A673 (cell line): ENCODE measurements at places on chromosomes 2 and 18.
A peak's percentile ranks its signal among the peaks of the same experiment; 100 is the strongest.

DNA sequence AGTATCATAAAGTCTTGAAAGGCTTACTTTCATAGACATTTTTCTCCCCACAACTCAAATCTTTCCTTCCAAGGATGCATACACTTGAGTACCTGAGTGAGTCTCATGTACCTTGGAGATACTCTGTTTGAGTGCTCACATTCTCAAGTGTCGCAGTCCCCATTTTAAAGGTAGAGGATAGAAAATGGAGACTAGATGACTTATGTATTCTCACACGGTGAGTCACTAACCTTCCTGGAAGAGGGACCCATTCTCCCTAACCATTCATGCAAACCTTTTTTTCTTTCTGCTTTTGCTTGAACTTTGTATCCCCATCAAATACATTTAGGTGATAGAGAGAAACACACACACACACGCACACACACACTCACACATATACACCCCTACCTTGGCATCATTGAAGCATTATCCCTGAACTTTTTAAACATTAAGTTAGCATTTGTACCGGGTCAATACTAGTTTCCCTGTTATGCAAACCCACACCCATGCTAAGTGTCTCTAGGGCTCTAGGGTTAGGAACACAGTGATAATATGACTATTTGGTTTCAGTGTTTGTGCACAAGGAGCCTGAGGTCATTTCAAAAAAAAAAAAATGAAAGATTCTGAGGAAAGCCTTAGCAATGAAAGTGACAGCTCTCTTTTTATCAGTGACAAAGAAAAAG is 236.2 kb downstream of the IKZF2 start:
- no peak for DNase-seq

DNA sequence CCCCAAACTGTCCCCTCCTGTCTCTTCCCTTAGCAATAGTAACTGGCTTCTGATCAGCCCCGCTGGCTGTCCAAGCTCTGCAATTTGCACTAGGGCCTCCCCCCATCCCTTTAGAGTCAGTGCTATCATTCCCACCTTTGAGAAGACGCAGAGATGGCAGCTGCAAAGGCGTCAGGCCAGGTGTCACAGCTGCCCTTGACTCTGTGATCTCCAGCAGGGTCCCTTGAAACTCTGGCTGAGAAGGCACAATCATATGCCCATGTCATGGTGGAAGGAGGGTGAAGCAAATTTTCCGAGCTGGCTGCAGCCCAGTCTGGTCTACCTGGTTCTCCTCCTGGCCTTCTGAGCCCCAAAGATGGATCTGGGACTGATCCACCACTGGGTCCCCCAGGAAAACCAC is 49.2 kb upstream of the TEX51 start:
- DNase-seq = no peak

DNA sequence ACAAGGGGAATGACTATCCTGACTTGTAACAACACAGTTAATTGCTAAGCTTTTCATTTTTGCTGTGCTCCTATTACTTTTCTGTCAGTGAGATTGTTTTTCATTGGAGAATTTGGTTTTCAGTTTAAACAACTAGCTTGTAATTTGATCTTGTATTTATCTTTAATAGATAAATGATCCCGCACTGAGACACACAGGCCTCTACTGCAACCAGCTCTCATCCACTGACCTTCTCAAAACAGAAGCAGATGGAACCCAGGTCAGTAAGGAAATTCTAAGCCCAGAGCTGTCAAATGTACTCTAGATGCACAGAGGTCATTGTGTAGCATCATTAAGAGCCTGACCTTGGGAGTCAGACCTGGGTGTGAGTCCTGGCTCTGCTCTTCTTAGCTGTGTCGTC is 30.7 kb downstream of the PTRHD1 start:
- no peak for DNase-seq

DNA sequence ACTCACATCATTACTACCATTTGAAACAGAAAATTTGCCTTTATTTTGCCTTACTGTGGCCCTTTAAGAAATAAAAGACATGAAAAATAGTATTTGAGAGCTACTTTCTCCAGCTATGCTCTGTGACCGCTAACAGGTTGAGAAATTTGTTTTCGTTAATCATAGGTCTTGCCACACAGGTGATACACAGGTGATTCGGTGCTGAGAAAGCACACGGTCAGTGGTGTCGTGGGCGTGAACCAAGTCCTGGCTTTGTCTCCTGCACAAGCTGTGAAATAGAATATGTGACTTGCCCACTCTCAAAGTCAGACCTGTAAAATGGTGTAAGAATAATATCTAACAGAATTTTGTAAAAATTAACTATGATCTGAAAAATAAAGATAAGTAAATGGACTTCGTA is 155.3 kb upstream of the SLC39A10 start:
- no peak for DNase-seq

DNA sequence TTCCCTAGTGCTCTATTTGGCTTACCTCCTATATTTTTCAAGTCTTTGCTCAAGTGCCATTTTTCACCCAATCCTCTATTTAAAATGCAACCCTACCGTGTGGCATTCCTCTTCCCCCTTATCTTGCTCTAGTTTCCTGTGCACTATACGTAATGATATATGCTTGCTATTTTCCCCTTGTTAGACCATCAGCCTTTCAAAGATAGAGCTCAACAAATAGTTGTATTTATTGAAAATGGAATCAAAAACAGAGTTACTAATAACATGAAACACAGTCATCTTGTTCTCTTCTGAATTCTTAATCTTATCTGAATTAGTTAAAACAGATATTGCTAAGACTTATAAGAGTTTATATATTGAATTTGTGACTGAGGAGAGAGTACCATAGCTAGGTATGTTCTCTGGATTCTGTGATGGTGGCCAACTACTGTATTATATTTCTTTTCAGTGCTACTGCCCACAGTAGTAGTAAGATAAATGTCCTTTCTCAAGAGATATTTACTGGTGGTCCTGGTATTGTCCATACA is 55.3 kb downstream of the CAB39 start:
- DNase-seq = no peak

- DNase-seq = no peak
Observed at GRCh38 chr18:74989134-74989533, 219.8 kb downstream of the PTGR3 start.

- DNase-seq = no peak
Observed at GRCh38 chr2:85861650-85862049, 27.1 kb downstream of the ST3GAL5 start.

DNA sequence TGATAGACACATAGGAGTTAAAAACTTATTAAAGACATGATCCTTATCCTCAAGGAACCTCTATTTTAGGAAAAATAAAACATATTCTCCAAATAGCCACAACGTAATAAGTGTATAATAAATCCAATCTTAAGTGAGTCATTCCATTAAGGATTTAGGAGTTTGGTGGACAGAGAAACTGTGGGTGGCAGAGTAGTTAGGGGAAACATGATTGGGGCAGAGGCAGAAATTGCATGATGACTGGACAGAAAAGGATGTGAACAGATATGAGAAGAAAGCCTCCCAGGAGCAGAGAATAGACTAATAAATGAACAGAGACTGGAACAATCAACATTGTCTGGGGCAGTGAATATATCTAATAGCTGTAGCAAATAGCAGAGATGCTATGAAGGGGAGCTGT is 48.1 kb upstream of the SIGLEC15 start:
- no peak for DNase-seq

DNA sequence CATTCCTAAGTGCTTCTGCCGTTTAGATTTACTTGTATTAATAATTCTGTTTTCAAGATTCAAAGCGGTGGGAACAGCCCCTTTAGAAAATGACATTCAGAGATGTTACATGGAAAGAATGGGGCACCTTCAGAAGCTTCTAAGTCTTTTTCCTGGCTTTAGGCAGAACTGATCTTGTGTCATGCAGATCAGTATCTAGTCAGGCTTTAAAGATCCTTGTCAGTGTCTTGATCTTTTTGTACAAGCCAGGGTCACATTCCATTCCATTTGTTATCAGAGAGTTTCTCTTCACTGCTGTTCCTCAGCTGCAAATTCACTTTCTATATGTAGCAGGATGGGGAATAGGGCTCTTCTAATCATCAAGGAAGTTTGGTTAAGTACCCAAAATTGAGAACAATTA is 275.3 kb downstream of the DCC start:
- no peak for DNase-seq

DNA sequence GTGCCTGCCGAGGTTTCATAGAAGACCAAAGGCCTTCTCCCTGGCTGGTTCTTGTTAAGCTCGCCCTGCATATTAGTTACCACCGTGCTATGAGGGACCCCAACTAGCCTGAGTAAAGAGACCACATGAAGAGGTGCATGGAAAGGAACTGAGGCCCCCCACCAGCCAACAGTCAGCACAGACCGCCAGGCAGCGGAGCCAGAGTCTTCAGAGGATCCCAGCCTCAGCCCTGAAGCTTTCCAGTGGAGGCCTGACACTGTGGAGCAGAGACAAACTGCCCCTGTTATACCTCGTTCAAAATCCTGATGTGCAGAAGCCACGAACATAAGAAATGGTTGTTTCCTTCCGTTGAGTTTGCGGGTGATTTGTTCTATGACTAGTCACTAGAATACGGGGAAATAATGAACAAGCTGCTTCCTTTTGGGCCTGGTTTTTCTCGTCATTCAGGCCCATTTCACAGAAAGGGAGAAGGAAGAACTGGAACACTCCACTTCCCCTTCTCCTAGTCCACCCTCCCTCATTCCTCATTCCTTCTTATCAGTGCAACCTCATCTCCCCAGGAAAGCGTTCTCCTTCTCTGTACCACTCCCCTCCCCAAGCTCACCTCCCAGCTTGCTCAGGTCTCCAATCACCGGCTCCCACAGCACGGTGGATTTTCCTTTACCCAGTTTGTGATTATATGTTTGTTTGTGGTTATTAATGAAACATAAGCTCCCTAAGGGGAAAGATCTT is 3.0 kb upstream of the GLI2 start:
- no peak for DNase-seq

DNA sequence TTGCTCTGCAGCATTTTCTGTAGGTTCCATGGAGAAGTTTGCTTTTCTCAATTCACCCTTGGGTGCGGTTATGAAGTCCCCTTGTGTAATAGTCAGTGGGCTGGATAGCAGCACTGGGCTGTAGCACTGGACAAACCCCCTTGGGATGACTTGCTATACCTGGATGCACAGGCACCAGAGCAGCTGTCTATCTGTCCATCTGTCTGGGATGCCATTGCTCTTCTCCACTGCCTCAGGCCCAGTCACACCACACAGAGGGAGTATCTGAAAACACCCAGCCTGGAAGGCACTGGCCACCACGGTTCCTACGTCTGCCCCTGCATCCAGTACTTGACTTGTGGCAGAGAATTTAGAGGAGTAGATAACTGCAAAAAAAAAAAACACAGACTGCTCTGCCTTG is 254.5 kb downstream of the TFCP2L1 start:
- DNase-seq = no peak

DNA sequence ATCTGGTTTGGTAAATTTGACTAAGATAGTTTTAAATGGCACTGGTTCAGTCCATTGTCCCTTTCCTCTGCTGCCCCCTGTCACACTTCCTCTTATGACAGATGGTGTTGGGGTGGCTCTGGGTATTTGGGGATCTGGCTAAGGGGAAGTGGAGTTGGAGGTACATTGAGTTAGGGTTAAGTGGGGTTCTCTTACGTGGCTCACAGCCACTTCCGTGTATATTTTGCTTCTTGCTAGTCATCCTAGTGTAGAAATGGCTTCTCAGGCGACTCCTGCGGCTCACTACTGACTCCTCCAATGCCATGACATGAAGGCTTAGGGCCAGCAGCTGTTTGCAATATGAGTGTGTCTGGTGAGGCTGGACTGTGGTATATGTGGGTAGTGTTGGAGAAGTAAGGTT is 187.0 kb downstream of the HAUS1 start:
- no peak for DNase-seq

DNA sequence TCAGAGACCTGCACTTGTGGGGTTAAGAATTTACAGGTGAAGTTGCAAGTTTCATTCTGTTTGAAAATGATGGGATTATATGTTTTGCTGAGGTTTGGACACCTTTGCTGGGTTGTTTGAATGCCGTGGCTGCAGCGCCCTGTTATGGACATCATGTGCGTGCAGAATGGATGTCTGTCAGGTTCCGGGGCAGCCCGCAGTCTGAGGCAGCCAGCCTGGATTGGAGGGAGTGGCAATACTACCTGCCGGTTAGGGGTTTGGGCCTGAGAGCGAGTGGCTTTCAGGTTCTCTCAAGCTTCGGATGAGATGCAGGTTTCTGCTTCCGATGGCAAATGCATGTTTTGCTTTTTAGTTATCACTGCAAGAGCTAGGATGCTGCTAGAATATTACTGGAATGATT is 1.1 kb downstream of the CASP8 start:
- no peak for DNase-seq

GRCh38 chr2:135050132-135050531 is 2.0 kb upstream of the RAB3GAP1 start:
- no peak for DNase-seq

- no peak for DNase-seq
Observed at GRCh38 chr2:98537390-98538126, 70.8 kb downstream of the COA5 start.

DNA sequence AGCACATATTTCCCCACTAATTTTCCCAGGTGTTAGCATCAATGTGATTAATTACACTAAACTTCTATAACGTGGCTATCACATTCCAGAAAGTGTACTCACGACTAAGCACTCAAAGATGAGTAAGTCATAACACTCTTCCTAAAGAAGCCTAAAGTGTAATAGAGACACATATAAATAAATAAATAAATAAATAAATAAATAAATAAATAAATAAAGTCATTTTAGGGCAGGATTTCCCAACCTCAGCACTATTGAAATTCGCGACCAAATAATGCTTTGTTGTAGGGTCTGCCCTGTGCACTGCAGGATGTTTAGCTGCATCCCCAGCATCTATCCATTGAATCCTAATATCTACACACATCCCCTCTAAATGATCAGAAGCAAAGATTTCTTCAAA is 390.9 kb downstream of the CDH7 start:
- no peak for DNase-seq

DNA sequence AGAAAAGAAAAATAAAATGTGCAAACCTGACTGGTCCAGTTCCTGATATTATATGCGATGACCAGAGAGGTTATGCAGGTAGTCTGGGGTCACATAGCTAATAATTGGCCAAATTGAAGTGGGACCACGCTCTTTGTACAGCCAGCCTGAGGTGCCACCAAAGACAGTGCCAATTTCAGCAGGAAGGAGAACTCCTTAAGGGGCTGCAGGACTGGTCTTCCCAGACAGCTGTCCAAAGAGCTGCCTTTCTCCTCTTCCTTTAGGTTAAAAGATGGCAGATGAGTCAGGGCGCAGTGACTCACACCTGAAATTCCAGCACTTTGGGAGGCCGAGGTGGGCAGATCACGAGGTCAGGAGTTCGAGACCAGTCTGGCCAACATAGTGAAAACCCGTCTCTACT is 95.5 kb downstream of the ACKR3 start:
- DNase-seq = no peak

- DNase-seq = no peak
Observed at GRCh38 chr2:12718711-12719399, 2.1 kb downstream of the TRIB2 start.

GRCh38 chr18:51425889-51426288 is 228.4 kb upstream of the MEX3C start:
- DNase-seq = peak; percentile 38
